ENCODE measurements at places on chromosomes 11 and 22.
A peak's percentile ranks its signal among the peaks of the same experiment; 100 is the strongest.

DNA sequence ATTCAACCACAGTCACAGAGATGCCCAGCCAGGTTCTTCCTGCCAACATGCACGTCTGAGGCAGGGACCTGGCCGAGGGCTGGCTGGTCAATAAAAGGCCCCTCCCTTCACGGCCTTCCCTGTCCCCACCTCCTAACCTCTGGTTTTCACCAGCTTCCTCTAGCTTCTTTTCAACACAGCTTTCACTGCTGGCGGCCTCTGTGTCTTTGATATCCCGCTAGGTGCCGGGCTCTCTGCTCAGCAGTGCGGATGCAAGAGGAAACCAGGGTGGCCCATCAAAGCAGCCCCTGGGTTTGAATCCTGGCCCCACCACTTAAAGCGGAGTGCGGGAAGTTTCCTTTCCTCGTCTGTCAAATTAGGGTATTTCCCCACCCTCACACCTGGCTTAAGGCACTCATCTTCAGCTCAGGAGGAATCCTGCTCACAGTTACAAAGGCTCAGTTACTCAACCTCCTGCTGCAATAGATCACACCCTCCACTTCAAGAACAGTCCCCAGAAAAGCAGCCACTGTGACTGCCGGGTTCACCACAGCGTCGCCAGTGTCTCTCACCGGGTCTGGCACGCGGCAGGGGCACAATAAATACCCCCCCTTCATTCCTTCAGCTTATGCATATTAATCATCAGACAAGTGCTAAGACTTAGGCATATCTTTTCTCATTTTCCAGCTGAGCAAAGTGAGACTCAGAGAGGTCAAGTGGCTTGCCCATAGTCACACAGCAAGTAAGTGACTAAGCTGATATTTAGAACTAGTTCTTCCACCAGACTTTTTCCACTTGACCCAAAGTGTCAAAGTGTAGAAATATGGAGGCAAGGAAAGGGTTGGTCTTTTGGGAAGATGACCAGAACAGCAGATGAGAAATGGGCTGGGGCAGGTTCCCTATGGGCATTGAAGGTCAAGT lies 45.7 kb downstream of the TXN2 start:
- peak; percentile 64 for DNase-seq

DNA sequence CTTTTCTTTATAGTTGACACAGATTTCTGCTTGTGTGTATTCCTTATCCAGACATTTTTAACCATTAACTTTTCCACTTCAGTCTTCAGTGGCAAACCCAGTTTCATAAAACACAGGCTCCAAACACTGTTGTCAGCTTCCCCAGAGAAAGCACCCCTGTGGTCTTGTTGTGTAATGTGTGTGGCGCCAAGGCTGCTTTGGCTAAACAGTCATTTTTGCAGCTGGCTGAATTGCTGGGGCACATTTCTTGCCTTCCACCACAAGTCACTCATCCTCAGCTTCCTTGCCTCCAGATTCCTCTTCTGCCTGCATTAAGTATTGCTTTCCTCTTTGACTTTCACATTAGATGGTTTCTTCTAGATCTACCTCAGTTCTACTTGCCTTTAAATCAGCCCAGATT lies 40.5 kb downstream of the ARHGAP1 start:
- DNase-seq, result no peak

- DNase-seq, result no peak
Observed at GRCh38 chr11:108614086-108614485, 20.5 kb upstream of the EXPH5 start.

- no peak for DNase-seq
Observed at GRCh38 chr11:44852952-44853351, 97.7 kb downstream of the TP53I11 start.

- no peak for DNase-seq
Observed at GRCh38 chr11:10314199-10315072, 9.6 kb downstream of the ADM start.

GRCh38 chr22:44305888-44306287 lies 6.9 kb downstream of the SHISAL1 start:
- DNase-seq, result no peak

DNA sequence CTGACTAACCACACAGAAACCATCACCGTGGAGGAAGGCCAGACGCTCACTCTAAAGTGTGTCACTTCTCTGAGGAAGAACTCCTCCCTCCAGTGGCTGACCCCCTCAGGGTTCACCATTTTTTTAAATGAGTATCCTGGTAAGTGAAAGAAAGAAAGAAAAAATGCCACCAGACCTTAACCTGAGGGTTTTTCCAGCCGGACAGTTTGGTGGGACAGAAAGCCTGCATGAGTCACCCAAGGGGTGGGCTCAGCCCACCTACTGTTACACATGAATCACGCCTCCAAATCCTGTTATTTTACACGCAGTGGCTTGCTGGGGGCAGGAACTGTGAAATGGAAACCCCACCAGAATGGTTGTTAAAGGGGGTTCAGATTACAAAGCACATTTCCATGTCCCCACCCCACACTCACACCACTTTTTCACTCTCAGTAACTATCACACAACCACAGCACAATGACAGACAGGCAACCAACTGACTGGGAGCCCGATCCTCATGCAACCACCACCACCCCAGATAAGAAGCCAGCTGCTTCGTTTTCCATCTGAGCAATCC lies 11.9 kb downstream of the CRTAM start:
- DNase-seq, result peak; percentile 44

DNA sequence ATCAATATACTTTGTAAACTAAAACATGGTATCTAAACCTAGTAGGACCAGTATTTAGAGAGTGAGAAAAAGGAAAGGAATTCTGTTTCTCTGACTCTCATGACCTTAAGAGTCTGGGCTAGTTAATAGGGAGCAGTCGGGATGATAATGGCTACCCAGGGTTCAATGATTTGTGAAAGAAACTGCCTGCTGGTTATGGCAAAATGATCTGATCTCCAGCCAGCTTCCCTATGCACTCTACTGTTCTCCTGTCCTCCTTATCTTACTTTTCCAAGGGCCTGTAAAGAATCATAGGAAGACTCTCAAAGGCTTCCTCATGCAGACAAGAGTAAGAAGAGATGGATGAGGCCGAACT lies 193.1 kb upstream of the PITPNB start:
- DNase-seq, result no peak

DNA sequence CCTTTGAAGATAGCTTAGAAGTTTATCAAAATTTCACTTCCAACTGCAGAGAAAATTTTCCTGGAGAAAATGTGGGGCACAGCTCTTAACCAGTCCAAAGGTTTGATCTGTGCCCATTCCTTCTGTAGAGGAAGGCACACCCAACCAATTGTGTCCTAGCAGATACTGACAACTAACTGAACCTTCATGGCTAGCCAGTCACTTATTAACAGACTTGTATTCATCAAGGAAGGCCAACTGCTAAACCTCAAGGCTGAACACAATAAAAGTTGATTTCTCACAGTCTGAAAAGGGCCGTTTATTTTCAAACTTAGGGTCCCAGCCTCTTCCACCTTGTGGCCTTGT lies 19.5 kb downstream of the SYT13 start:
- DNase-seq, result no peak

DNA sequence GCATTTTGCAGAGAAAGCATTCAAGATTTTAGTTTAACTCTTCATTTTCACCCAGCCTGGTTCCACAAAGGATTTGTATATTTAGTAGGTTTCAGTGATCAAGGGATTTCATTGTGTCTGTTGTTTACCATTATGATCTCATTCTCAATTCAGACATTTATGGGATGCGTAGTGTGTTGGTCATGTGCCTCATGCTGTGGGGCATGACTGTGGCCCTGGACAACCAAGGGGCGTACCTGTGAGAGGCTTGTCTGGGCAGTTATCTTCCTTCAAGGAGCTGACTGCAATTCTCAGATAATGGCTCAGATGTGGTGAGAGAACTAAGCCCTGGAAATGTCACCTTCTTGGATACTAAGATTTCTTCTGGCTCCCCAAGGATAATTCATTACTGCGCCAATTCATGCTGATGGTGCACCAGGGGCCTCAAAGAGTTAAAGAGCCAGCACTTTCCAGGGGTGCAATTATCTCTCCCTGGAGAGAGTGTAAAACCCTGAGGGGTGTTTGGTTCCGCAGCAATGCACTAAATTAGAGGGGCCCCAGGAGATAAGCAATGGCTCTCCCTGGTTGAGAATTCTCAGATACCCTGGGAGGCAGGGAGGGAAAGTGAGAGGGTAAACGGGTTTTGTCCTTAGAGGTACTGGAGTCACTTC lies 32.2 kb downstream of the SLC6A5 start:
- no peak for DNase-seq

DNA sequence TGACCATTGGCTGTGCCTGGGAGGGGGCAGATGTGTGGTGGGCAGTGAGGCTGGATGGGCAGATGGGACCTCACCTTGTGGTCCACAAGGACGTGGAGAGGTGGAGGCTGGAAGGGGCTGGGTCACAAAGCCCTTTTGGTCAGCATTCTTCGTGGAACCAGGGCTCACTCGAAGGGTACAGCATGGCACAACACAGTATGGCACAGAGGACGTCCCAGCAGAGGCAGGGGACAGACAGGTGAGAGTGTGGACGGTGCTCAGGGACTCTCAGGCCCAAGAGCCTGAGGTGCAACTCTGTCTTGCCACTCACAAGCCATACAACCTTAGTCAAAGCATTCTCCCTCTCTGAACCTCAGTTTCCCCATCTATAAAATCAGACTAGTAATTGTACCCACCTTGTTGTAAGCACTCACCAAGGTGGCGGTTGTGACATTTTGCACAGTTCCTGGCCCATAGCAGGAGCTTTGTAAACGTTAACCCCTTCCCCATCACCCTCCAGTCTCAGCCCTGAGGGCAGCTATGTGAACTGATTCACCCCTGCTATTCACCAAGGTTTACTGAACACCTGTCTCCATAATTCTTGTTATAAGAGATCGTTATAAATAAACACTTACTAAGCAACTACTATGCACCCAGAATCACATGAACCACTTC lies 11.6 kb upstream of the TSKU start:
- no peak for DNase-seq

GRCh38 chr11:83659466-83659865 lies 373.3 kb upstream of the CCDC90B start:
- DNase-seq, result no peak

DNA sequence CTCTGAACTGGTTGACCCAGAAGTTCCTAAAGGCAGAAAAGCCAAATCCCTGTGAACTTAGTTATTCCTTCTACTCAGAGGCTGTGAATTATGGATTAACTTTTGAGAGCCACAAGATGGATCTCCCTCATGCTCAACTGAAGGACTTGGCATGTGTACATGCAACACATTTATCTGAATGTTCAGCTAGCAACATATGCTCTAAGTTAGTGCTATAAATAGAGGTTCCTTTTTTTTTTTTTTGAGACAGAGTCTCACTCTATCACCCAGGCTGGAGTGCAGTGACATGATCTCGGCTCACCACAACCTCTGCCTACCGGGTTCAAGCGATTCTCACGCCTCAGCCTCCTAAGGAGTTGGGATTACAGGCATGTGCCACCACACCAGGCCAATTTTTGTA lies 40.1 kb downstream of the EIF4ENIF1 start:
- no peak for DNase-seq
